Activated CD4-positive, alpha-beta T cell treated with anti-CD3 and anti-CD28 coated beads, Interleukin-2, amount 10 ng/mL, durations not matched to agents 7 days and 5 days (primary cell): ENCODE measurements at places on chromosomes 2 and 18. TPM values are rescaled to one million over a fixed set of nuclear protein-coding genes. Genes with fewer than 3 reads are reported as not detected.

Gene CABYR
- total RNA-seq = 1.3 TPM

GRCh38 chr2:181672255-181673008 is 7.9 kb downstream of the NEUROD1 start:
- no peak for DNase-seq

Gene LYG1
- 1.3 TPM for total RNA-seq

GRCh38 chr2:33326100-33326499 is 150.3 kb upstream of the RASGRP3 start:
- no peak for DNase-seq

Gene DSC3
- total RNA-seq = not detected

DNA sequence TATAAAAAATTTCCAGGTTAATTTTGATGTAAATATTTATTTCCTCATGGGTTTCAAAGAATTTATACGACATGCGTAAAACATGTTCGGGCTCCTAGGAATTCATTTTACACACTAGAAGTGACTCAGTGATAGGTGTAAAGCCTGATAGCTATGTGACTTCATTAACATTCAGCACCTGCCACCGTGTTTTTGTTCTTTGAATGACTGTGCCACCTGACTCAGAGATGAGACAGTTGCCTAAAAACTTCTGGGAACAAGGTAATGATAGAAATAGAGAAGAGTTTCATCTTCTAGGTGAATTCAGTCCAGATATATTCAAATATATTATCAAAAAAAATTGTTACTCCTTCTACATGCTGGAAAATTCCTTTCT is 10.0 kb downstream of the IL1R2 start:
- no peak for DNase-seq

DNA sequence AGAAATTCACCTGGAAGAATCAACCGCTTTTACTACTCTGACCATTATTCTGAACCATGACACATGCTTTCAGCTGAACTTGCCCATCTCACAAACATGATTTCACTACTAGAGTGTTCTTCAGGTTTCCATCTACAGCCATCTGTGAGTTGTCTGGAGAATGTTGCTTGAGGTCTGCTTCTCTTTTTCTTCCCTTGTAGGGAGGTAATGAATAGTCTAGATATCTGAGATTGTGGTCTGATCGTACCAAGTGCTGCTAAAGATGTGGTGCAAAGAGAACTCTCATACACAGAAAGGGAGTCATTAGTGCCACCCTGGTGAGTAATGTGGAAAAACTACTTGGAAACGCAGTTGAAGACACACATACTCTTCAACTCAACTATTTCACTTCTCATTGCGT is 10.2 kb downstream of the SOWAHC start:
- no peak for DNase-seq

- no peak for DNase-seq
These were observed 42.7 kb downstream of the SETBP1 start for GRCh38 chr18:44723411-44723810.

GRCh38 chr2:226172309-226172708 is 627.3 kb downstream of the IRS1 start:
- DNase-seq = no peak

Gene TMEM163
- total RNA-seq = not detected

GRCh38 chr18:75418293-75419005 is 9.1 kb downstream of the SMIM21 start:
- DNase-seq = no peak

GRCh38 chr2:50878251-50878650 is 153.7 kb downstream of the NRXN1 start:
- DNase-seq = no peak

DNA sequence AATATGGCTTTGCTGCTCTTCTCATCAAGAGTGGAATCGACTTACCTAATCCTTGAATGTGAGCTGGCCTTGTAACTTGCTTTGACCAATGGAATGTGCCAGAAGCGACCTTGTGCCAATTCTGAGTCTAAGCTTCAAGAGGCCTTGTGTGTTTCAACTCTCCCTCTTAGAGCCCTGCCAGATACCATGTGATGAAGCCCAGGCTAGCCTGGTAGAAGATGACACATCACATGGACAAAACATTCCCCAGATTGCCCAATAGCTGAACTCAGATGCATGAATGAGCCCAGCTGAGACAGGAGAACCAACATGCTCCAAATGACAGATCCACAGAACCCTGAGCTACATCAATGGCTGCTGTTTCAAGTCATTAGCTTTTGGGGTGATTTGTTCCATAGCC is 4.2 kb upstream of the KLHL14 start:
- DNase-seq = no peak

DNA sequence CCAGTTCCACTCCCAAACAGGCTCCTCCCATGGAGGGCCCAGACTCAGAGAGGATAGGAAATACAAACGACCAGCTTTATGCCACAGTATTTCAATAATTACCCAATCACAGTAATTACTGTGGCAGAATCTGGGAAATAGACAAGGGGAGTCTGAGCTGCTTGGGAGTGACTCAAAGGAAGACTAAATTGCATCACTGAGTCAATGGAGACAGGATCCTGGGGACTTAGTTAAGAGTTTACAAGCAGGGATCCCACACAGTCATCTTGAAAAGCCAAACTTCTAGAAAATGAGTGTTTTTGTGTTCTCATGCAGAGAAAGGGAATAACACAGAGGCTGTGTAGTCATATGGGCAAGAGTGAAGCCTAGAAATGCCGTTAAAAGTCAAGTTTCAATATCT is 1142.1 kb downstream of the CNTNAP5 start:
- DNase-seq = no peak

DNA sequence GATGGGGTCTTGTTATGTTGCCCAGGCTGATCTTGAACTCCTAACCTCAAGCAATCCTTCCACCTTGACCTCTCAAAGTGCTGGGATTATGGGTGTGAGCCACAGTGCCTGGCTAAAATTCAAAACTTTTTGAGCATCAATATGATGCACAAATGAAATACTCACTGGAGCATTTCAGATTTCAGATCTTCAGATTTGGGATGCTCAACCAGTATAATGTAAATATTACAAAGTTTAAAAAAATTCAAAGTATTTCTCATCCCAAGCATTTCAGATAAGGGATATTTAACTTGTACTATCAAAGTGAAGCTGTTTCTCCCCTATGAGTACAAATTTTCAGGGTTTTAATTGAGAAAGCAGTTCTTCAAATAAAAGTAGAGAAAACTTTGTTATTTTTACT is 164.1 kb upstream of the CCDC68 start:
- no peak for DNase-seq

- DNase-seq = no peak
These were observed 49.9 kb downstream of the RAB31 start for GRCh38 chr18:9757827-9758621.

DNA sequence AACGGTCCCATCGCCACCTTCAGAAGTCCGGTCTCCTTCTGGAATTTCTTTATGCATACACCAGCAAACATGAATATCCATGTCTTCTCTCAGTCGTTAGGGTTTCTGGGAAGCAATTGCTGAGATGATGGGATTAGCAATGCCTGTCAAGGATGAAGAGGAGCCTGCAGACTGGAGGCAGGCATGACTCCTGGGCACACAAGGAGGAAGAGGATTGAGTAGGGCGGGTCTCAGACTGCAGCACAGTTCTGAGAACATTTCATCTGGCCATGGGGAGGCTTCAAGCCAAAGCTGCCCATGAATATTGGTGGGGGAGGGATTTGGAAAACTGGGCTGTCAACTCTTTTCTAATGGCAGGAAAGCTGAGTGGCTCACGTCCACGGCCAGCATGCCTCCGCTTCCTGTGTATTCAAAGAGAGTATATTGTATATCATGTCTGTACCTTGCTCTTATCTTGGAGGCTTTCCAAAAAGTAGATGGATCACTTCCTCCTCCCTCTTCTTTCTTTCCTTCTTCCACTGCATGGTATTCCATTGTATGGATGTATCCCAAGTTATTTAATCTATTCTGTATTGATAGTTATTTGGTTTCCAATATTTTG is 24.5 kb downstream of the MC2R start:
- DNase-seq = no peak

GRCh38 chr2:129709001-129709955 is 270.2 kb upstream of the RAB6C start:
- DNase-seq = no peak

DNA sequence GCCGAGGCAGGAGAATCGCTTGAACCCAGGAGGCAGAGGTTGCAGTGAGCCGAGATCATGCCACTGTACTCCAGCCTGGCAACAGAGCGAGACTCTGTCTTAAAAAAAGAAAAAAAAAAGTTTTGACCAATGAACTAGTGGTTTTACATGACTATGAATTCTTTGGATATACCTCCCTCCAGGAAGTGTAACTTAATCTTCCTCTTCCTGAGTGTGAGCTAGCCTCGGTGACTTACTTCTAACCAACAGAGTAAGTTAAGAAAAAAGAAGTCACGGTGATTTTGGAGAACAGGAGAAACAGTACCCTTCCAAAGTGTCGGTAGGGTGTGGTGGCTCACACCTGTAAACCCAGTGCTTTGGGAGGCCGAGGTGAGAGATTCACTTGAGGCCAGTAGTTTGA is 7.1 kb downstream of the TIA1 start:
- DNase-seq = no peak

DNA sequence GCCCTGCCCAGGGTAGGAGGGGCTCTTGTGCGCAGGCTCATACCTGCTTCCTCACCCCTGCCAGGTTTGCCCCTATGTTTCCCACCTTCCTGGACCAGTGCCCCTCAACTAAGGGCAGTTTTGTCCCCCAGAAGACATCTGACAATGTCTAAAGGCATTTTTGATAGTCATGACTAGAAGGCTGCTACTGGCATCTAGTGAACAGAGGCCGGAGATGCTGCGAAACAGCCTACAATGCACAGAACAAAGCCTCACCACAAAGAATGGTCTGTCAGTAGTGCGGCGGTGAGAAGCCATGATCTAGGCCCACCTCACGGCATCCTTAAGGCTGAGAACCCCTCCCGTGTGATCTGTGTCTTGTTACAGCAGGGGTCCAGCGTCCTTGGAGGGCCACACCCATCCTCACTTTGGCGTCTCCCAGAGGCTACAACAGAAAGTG is 96.0 kb downstream of the TMEM17 start:
- no peak for DNase-seq

GRCh38 chr2:120712180-120712681 is 23.4 kb upstream of the GLI2 start:
- no peak for DNase-seq

DNA sequence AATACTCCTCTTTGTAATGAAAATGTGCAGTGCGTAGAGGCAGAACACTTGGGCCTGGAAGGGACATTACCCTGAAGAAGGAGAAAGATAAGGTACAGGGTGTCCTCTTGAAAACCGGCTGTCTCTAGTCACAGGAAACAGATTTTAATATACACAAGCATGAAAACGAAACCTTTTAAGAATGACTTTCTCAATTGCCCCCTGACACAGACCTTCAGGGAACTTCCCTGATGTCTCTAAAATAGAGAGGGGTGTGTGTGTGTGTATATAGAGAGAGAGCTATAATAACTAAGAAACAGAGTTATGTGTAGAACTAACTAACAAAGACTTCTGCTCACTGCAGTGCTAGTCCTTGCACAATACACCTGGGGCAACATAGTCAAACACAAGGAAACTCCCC is 780.0 kb downstream of the CNTNAP5 start:
- no peak for DNase-seq

Gene ACVR1C
- total RNA-seq = 2.5 TPM

GRCh38 chr2:226151157-226151556 is 648.5 kb downstream of the IRS1 start:
- DNase-seq = no peak

DNA sequence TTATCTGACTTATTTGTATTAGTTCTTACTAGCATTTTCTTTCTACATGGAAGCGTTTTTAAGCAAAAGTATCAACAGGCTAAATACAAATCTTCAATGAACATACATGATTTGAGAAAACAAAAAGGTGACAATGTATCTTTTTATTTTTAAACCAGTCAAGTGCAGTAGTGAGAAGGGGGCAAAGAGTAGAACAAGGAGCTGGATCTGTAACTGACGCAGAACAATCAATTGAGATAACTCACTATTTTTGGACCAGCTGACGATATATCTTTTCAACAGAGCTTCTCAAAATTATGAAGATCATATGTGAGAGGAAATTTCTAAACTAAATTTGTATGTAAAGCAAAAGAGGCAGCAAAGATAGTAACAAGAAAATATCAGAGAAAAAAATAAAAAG is 15.5 kb downstream of the NCKAP1 start:
- no peak for DNase-seq

DNA sequence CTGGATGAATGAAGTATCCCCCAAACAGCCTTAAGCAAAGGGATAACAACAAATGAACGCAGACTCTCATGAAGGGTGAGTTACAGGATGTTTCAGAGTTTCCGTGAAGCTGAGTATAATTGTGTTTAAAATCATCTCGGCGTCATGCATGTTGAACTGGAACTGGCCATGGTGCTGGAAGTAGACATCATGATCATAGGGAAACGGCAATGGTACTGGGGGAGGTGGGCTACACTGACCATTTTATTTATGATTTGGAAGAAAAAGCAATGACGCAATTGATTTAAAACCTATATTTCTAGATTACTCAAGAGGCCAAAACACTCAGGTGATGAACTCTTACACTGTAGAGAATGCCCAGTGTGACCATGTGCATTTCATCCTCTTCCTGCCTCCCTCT is 387.9 kb upstream of the MYT1L start:
- DNase-seq = no peak

DNA sequence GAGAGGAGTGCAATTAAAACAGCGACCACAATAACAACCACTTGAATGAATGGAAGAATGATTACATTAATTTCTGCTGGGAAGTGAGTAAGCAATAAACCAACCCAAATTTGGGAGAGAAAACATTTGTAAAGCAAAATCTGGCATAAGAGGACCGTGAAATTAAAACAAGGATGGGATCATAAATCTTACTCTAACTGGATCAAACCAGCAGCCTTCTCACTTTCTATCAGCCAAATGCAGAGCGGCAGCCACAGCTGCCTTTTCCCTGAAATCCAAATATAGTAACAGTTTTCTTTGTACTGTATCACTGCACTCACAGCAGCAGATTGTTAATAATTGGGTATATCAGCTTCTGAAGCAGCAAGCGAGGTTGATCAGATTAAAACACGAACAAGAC is 245.2 kb upstream of the REG3G start:
- DNase-seq = no peak

- DNase-seq = no peak
These were observed 90.7 kb downstream of the SMCHD1 start for GRCh38 chr18:2746274-2746673.

Gene PLEKHB2
- total RNA-seq = 55.7 TPM

GRCh38 chr2:239371726-239372686 is 28.8 kb downstream of the HDAC4 start:
- DNase-seq = no peak

Gene BCL2
- 113 TPM for total RNA-seq

DNA sequence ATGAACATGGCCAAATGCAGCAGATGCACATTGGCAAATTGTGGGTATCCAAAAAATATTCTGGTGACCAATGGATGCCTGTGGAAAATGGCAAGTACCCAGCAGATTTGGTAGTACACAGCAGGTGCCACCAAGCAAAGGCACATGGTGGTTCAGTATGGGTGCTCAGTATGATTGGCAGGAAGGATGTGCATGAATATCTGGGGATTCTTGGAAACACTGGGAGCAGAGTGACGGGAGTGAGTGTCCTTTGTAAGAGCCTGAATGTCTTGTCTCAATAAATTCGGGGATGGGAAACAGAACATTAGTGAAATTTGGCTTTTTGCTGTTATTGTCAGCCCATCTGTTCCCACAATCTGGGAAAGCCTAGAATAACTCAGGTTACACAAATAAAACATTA is 36.8 kb upstream of the ACADL start:
- no peak for DNase-seq

Gene PRSS56
- not detected for total RNA-seq

- no peak for DNase-seq
These were observed 132.0 kb upstream of the RGPD4 start for GRCh38 chr2:107694667-107695066.

- DNase-seq = no peak
These were observed 204.9 kb downstream of the ASB1 start for GRCh38 chr2:238631491-238632180.
